Activated CD8-positive, alpha-beta memory T cell treated with anti-CD3 and anti-CD28 coated beads, Interleukin-2, amount 50 U/mL, for 4 hours (primary cell): ENCODE measurements at places on chromosomes 11 and 22.

- DNase-seq, result no peak
Observed at GRCh38 chr11:79466411-79466810, 25.6 kb upstream of the TENM4 start.

GRCh38 chr22:45481661-45482060, 21.0 kb upstream of the FBLN1 start:
- DNase-seq, result no peak

DNA sequence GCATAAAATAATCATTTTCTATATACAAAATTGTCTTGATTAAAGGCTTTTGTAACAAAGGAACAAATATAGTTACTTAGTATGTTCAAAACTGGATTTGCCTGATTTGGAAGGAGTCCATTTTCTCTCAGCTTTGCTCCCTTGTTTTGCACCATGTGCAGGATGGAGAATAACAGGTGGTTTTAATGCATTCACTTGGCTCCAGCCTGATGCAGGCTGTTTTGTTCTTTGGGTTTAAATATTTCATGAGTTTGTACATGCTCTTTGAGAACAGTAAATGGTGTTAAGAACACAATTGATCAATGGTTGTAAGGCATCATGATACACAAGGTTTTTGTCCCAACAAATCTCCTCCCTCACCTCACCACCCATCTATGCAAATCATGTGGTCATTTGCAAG, 886.9 kb upstream of the CCDC90B start:
- DNase-seq, result no peak

DNA sequence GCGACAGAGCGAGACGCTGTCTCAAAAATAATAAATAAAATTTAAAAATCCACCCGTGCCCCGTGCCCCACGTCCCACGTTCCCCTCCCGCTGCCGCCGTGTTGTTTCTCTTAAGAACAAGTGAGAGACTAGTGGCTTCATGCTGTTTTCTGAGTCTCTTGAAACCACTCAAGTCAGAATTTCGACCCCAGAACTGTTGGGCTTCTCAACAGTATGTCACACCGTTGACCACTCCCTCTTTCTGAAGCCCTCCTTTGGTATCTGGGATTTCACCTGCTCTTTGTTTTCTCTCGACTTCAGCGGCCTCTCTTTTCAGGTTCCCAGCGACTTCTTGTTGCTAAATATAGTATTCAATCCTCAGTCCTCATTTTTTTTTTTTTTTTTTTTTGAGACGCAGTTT, 974 bp downstream of the PPIL2 start:
- DNase-seq, result no peak

DNA sequence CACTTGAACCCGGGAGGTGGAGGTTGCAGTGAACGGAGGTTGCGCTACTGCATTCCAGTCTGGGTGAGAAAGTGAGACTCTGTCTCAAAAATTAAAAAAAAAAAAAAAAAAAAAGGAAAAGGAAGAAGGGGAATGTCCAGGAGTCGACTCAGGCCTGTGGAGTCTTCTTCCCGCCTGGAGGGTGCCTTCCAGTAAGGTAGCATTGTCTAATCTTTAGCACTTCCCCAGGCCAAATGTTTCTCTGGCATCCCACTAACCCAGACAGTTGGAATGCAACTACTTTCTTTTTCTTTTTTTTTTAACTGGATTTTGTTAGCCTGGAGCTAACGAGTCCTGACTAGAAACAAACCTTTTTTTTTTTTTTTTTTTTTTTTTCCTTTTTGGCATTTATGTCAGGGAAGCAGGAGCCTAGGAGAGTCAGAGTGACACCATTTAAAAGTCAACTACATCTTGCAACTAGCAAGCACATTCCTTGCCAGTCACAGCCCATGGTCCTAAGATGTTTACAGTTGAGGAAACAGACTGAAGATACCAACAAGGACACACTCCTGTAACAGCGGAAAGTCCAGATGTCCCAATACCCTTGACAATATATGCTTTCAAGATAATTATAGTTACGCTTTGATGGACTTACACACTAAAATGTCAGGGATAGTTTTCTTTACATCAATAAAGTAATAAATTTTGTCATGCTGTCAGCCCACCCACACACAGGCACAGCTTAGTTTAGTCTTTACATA, 10.6 kb downstream of the PLET1 start:
- DNase-seq, result no peak

DNA sequence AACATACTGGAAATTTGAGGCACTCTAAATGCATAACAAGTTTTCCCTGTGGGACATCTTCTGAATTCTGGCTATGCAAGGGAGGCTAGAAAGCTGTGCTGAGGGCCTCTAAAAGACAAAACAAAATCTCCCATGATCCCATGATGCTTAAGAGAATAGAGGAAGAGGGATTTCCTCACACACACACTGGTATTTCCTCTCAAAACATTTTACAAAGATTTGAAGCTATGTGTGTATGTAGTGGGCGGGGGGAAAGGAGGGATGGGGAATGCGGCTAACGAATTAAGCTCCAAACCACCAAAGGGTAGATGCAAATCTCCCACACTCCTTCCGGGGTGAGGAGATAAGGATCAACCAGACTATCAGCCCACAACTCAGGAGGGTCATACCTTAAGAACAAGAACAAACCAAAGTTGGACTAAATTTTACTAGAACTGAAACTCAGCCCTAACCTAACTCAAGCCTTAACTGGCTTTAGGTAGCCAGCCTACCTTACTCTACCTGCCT, 6.0 kb downstream of the OR2AT4 start:
- DNase-seq, result no peak

- DNase-seq, result no peak
Observed at GRCh38 chr22:25637672-25638071, 73.2 kb downstream of the GRK3 start.

DNA sequence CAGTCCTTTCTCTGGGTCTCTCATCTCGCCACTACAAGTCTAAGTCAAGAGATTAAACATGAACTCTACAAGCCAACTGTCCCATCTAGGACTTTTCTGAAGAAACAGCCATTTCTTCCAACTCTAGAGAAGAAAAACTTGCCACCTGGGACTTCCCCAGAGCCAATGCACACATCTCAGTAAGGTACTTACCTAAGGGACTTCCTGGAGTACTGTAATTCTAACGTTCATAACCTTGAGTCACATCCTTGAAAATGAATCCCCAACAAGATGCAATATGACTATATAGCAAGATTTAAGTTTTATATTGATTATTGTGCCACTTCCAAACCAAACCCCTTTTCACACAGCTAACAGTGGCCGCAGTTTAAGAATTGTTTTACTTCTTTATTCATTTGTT, 11.9 kb upstream of the ISX start:
- no peak for DNase-seq

GRCh38 chr11:71563406-71563805, 2.0 kb upstream of the KRTAP5-10 start:
- DNase-seq, result no peak

GRCh38 chr11:65790104-65790901, 3.4 kb downstream of the OVOL1 start:
- DNase-seq, result no peak

DNA sequence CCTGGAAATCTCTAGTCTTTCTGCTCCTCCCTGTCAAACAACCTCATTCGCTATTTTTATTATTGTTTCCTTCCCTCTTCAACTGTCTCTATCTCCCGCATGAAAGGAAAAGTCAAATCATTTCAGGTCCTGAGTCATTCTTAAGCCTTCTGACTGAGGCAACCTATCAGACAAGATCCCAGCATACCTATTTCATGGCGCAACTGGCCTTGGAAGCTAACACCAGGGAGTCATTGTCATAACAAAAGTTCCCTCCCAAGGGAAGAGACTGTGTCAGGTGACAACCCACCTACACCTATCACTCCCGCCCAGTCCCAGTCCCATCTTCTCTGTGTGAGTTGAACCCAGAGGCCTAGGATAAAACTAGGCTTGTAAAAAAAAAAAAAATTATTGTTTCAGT, 10.2 kb upstream of the ARHGAP42 start:
- DNase-seq, result no peak

GRCh38 chr22:23828800-23829680, 9.8 kb downstream of the DERL3 start:
- DNase-seq, result no peak

GRCh38 chr11:104124979-104125378, 39.0 kb downstream of the PDGFD start:
- no peak for DNase-seq

DNA sequence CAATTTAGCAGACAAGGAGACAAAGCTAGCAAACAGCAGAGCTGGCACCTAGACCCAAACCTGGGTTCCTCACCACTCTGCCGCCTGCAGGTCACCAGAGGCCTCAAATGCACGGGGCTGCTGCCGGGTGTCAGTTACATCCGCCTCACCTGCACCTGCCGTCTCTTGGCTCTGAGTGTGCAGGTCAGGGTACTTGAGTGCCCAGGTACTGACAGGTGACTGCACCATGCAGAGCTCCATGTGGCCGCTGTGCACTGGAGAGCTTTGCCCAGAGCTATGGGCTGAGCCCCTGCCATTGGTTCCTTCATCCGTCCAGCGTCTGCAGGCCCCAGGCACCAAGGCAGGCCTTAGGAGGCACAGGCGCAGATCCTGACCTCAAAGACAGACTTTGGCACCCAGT, 35.0 kb downstream of the PDGFB start:
- DNase-seq, result no peak

GRCh38 chr11:61919705-61920631, 2.6 kb upstream of the RAB3IL1 start:
- no peak for DNase-seq

DNA sequence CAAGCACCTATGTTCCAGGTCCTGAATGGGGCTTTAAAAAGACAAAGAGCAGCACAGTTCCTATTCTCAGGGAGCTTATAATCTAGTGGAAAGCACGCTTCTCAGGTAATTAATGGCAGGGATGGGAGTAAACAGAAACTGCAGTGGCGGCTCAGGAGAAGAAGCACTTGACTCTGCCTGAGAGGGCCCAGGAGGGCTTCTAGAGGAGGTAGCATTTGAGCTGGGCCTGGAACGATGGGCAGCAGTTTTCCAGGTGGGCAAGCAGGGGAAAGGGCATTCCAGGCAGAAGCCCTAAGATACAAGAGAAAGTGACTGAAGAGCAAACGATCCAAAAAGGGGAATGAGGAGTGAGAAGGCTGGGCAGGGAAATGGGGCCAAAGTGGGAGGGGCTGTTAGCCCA, 37.1 kb upstream of the CHST1 start:
- no peak for DNase-seq

DNA sequence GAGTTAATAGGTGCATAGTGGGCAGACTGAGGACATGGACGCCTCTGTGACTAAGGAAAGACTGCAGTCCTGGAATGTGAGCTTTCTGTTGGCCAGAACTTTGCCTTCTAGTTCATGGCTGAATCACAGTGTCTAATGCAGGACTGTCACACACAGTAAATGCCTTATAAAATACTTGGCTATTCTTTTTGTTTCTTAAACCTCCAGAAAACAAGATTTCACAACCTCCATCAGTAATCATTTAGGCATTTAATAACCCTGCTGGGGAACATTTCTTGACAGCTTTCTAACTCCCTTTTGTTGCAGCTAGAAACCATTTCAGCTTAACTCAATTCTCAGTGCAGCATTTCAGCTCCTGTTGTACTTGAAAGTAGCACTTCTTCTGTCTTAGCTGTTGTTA, 335.8 kb upstream of the DDI1 start:
- DNase-seq, result no peak

GRCh38 chr11:4095509-4096230, 1.1 kb downstream of the RRM1 start:
- DNase-seq, result no peak

GRCh38 chr11:21707116-21707739, 485.7 kb upstream of the ANO5 start:
- DNase-seq, result no peak

DNA sequence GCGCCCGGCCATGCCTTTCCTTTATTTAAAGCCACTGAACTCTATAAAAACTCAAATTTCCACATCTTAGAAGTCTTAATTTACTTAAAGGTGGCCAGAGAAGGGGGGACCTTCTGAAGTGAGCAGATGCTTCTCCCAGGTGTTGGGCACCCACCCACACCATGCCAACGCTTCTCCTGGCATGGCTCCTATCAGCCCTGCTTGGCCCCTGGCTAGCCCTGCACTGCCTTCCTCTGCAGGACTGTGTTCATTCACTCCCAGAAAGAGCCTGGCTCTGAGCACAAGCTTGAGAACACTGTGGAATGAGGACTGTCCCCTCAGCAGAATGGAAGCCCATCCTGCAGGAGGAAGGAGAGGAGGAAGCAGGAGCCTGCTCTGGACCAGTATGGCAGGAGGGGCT, 34.6 kb upstream of the ARFGAP3 start:
- no peak for DNase-seq

- no peak for DNase-seq
Observed at GRCh38 chr22:42696331-42696967, 24.2 kb downstream of the A4GALT start.

DNA sequence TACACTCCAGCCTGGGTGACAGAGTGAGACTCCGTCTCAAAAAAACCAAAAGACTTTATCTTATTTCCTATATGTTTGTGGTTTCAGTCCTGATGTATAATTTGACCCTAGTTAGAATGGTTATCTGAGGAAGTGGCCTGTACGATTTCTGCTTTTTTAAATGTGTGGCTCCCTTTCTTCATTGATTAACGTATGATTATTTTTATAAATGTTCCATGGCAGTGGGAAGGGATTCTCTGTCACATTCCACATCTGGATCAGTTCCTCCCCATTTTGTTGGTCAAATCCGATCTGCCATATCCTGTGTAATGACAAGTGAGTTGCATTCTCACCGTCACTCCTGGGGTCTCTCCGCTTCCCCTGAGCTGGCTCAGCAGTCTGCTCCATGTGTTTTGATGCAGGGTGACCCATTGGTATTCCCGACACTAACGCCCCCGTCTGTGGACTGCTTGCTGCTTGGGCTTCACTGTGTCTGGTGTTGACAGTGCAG, 20.3 kb downstream of the NEAT1 start:
- peak; percentile 9 for DNase-seq

- no peak for DNase-seq
Observed at GRCh38 chr11:62399172-62399877, 19.5 kb upstream of the SCGB1A1 start.

- peak; percentile 13 for DNase-seq
Observed at GRCh38 chr11:65446446-65447277, 24.1 kb downstream of the NEAT1 start.

- DNase-seq, result no peak
Observed at GRCh38 chr11:96033599-96033998, 109.7 kb upstream of the MTMR2 start.

DNA sequence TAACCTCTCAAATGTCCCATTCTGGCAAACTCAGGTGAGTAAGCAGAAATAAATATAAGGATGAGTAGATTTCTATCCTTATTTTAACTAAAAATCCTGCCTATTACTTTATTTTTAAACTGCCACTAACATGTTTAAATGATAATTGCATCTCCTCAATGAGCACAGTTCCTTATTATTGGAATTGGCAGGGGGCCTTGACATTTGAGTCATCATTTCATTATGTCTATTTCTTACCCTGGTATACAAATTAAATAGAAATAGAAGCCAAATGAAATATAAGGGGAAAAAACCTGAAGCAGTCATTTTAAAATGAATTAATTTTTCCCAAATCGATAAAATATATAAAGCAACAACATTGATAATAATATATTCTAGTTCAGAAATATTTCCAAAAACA, 81.2 kb downstream of the GUCY1A2 start:
- no peak for DNase-seq
